ENCODE measurements at places on chromosomes 5 and 9. TPM values are rescaled to one million over a fixed set of nuclear protein-coding genes. Genes with fewer than 3 reads are reported as not detected.

TLR4 gene
- total RNA-seq: 3.9 TPM

SPATA31A3 gene
- not detected for total RNA-seq

PFN3 gene
- 0.74 TPM for total RNA-seq

PAEP gene
- not detected for total RNA-seq

DBH gene
- not detected for total RNA-seq

ALDH1A1 gene
- total RNA-seq: 0.98 TPM

TMEFF1 gene
- 38.4 TPM for total RNA-seq

ANKRD55 gene
- 1.2 TPM for total RNA-seq
